ENCODE measurements at places on chromosomes 4 and X.

DNA sequence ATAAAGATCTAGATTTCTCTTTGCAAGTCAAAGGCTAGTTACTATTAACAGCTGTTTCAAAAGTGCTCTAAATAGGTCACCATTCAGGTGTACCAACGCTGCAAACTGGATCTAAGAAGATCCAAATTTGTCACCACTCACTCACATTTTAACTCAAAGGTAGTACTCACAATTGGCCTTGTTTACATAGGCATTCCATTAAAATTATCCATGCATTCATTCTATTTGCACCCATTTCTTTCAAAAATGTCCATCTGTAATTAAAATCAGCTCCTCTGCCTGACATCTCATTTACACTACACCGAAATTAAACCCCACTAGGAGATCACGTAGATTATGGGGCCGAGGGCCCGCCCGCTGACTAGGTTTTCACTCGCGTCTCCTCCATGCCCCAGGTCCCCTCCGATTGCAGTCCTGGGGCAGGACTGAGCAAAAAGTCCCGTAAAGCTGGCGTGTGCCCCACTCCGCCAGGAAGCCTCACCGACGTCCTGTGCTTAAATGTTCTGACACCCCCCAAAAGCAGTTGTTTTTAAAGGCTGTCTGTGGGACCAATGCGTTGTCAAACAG, 1.3 kb upstream of the ING2 start:
- DNase-seq = no peak

- DNase-seq = no peak
These were observed 109.9 kb upstream of the BCOR start for GRCh38 chrX:40207626-40208025.

DNA sequence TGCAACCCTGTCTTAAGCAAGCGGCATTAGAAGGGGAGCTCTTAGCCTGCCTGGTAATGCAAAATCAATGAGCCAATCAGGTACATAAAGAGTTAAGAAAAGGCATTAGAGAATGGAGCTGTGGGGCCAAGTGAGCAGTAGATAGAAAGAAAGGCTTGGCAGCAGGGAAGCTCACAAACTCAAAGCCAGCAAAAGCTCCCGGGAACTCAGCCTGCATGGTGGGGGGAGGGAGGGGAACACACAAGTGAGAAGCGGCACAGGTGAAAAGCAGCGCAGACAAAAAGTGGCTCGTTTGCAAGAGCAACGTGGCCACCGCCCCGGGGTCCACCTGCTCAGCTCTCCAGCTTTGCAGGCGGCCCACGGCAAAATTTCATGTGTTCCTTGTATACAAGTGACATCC, 818.5 kb downstream of the FAM133A start:
- no peak for DNase-seq

DNA sequence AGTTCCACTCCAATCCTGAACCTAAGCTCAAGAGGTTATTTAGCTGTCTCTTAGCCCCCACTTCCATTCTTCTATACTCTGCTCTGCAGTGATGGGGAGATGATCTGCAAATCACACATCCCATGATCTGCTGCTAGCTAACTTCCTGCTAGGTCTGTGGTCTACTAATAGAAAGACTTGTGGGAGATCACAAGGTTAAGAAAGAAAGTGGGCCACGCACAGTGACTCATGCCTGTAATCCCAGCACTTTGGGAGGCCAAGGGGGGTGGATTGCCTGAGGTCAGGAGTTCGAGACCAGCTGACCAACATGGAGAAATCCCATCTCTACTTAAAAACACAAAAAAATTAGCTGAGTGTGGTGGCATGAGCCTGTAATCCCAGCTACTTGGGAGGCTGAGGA, 471.1 kb upstream of the NWD2 start:
- DNase-seq = no peak

GRCh38 chr4:6893449-6894085, 16.1 kb upstream of the TBC1D14 start:
- no peak for DNase-seq

DNA sequence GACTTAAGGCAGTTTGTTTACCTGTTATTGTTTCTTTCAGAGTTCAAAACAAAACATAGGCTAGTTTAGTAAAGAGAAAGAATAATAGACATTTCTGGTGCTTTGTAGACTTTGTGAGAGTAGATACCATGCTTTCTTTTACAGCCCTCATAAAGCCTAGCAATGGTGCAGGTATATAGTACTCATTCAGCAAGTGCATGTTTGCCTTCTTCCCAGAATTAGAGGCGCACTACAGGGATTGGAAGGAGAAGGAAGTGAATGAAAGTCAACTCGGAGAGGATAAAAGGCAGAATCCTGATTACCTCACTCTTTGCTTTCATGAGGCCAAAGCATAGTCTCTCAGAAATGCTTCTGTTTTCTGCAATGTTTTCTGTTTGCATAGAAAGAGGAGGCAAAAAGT, 43.1 kb upstream of the FHDC1 start:
- no peak for DNase-seq

GRCh38 chr4:80092847-80093246, 19.8 kb upstream of the ANTXR2 start:
- no peak for DNase-seq

DNA sequence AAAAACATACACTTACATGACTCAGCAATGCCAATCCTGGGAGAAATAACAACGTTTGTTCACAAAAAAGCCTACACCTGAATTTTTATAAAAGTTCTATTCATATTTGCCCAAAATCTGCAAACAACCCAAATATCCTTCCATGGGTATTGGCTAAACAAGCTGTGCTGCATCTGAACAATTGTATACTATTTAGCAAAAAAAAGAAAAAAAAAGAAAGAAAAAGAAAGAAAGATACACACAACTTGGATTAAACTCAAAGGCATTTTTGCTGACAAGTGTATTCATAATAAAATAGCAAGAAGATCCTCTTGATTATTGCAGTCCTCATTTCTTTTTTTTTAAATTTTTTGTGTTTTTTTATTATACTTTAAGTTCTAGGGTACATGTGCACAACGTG, 24.5 kb upstream of the MAGEA3 start:
- DNase-seq = no peak

Data from urothelium cell line (cell line).